ENCODE measurements at places on chromosomes 7 and 10.

DNA sequence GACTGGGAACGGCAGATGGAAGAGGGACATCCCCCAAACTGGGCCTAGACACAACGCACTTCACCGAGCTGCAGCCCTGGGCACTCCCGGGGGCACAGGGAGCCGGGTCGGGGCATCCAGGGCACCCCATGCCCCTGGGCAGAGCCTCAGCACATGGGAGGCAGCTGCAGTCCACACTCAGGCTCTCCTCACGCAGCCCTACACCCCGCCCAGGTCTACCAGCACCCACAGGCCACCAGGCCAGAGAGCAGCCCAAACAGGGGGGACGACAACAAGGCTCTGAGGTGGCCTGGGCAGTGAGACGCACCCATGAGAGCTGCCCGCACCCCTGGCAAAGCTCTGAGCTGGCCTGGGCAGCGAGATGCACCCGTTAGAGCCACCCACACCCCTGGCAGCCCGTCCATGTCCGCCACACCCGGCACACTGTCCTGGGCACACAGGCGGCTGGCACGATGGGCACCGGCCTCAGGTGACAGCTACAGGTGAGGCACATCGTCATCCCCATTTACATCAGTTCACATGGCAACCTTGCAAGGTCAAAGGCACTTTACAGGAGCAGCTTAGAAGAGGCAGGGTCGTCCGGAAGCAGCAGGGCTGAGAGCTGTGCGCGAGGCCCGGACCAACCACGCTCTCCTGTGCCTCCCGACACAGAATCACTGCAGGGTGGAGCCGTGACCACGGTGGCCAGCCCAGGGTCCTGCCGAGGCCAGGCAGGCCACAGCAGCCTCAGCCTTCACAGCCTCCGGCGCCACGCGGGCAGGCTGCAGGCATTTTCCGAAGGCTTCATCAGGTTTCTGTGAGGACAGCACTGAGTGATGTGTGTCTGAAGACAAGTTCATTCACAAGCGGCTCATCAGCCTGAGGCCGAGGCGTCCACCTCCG lies 228.6 kb downstream of the MAD1L1 start:
- DNase-seq, result no peak

- no peak for DNase-seq
These were observed 12.3 kb downstream of the DDIT4 start for GRCh38 chr10:72285972-72286521.

- DNase-seq, result no peak
These were observed 451.0 kb upstream of the GALNT17 start for GRCh38 chr7:70680743-70681468.

- no peak for DNase-seq
These were observed 154.4 kb upstream of the C7orf33 start for GRCh38 chr7:148436135-148436534.

DNA sequence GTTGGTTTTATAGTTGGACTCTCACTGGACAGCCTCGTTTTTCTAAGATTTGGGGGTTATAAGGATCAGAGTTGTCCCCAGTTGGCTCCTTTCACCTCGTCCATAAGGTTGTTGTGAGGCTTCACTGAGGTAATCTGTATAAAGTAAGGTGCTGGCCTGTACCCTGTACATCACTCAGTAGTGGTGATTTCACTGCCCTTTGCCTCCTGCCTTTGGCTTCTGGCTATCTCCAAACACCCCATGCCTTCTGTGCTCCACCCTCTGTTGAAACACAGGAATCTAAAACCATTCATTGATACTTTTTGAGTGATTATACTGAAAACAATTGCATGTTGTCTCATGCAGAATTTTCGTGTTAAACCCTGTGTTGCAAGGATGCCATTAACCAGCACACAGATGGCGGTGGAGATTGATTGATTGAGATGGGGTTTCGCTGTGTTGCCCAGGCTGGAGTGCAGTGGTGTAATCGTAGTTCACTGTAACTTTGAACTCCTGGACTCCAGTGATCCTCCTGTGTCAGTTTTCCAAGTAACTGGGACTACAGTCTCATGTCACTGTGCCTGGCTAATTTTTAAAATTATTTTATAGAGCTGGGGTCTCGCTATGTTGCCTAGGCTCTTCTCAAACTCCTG lies 55.0 kb downstream of the KAT6B start:
- no peak for DNase-seq

DNA sequence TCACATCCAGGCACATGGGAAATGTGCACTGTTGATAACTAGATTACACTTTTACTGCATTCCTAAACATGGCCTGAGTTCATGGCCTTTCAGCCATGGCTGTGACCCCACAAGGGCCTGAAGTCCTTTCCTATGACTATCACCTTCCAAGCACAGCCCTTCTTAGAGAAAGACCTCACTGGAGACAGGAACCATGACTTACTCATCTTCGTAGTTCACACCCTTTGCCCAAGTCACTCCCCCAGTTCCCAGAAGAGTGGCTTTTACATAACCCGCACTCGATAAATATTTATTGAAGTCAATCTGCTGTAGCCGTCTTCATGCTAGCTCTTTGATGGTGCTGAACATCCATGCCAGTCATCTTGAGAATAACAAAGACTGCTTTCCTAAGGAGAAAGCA lies 632.5 kb upstream of the NRP1 start:
- DNase-seq, result no peak

DNA sequence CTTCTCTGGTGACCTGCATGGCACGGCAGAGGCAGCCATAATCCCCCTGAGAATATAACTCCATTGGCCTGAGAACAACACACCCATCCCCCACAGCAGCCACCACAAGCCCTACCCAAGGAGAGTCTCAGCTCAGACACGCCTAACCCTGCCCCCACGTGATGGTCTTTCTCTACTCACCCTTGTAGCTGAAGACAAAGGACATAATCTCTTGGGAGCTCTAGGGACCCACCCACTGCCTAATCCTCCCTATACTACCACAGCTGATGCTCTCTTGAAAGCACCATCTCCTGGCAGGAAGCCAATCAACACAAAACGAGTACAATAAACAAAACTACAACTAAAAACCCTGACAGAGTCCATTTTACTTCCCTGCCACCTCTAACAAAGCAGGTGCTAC lies 30.7 kb upstream of the HPSE2 start:
- no peak for DNase-seq

DNA sequence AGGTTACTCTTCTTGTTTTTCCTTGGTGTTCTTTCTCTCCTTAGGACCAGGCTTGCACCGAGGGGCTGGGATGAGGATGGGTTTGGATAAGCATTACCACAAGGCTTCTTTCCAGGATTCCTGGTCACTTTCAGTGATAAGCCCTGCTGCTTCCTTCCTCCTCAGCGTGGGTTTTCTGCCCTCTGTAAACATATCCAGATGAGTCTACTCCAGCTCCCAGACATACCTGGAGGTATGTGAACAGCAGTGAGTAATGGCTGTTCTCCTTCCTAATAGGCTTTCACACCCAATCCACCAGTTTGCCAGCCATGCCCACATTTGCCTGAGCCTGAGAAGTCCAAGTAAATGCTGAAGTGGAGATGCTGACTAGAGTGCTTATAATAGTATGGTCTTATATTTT lies 229.8 kb upstream of the YAE1 start:
- DNase-seq, result peak; percentile 96

DNA sequence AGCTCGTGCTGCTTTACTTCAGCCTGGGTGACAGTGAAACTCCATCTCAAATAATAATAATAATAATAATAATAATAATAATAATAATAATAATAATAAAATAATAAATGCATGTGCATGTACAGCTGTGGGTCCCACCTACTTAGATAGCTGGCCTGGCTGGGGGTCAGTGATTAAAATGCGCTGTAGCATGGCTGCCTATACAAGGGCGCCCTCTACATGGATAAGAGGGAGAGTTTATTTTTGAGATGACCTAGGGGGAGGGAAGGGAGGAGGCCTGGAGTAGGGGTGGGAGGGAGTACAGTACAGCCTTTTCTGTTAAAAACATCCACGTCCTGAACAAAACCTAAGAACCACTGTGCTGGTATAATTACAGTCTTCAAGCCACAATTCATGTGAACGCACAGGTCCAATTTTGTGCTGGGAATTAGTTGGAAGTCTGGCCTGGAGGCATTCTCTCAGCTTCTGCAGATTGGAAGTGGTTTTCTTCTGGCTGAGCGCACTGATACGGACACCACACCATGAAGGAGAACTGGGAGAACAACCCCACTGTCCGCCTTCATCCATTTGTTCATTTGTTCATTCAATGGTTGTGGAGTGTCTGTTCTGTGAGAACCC lies 146.5 kb downstream of the TMEM178B start:
- no peak for DNase-seq

GRCh38 chr10:5492929-5493576 lies 6.3 kb downstream of the CALML5 start:
- DNase-seq, result no peak

- DNase-seq, result peak; percentile 42
These were observed 74.9 kb downstream of the CTBP2 start for GRCh38 chr10:125085258-125086054.

- no peak for DNase-seq
These were observed 104.5 kb downstream of the PIP4K2A start for GRCh38 chr10:22609719-22610465.

DNA sequence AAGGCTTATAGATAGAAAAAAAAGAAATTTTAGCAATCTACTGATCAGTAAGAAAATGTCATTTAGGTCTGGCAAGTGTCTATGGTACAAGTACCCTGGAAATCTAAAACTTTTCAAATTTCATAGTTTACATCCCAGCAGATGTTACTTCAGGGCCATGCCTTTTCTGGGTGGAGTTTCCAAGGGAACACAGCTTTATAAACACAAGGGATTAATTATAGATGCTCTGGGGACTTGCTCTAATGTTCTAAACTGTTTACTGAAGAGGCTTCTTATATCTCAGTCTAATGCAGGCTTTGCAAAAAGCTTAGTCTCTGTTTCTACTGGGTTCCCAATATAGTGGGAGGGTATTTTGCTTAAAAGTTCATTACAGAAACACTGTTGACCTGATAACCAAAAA lies 3.1 kb downstream of the CD36 start:
- DNase-seq, result no peak

DNA sequence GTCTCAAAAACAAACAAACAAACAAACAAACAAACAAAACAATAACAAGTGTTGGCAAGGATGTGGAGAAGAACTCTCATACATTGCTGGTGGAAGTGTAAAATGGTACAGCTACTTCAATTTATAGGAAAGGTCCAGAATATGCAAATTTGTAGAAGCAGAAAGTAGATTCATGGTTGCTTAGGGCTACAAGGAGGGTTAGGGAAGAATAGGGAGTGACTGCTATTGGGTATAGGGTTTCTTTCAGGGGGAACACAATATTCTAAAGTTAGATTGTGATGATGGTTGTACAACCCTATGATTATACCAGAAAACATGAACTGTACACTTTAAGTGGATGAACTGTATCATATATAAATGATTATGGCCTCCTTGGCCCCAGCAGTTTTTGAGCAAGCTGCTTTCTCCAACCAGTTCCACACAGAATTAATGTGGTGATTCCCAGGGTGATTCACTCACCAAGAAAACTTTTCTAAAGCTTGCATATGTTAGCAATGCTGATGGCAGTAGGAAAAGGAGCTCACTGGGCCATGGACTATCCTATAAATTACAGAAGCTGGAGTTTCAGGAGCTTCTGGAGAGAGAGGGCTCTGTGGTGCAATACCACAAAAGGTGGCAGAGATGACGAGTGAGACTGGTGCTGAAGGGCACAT lies 52.8 kb upstream of the KCNIP2 start:
- DNase-seq, result no peak

DNA sequence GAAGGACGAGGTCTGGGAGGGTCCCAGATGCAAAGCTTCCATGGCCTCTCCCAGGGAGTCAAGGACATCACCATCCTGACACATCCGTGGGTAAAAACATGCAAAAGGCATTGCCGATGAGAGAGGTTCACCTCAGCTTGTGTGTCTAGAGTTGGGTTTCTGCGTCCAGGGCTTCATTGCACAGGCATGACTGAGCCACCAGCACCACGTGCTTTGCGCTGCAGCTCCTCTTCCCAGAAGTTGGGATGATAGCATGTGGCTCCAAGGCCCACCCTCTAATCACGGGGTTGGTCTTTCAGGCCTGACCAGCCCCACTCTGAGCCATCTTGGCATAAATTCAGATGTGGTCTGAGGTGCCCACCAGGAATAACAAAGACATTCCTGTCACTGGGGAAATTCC lies 7.1 kb upstream of the RASGEF1A start:
- DNase-seq, result no peak

GRCh38 chr10:45647118-45647517 lies 25.5 kb downstream of the ZFAND4 start:
- no peak for DNase-seq

GRCh38 chr10:107914450-107915214 lies 750.1 kb upstream of the SORCS1 start:
- peak; percentile 2 for DNase-seq

DNA sequence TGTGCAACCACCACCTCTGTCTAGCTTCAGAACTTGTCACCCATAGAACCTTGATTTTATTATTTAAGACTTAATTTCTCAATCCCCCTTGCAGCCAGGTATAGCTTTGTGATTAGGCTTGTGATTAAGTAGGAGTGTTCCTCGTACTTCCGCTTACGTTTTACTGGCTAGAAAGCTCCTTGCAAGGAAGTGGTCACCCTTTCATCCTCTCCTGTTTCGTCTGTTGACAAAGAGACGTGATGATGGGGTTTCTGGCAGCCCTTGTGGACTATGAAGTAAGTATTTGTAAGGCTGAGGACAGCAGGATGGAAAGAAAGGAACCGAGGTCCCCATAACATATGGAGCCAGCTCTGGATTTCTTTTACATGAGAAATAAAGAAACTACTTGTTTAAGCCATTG lies 86.5 kb upstream of the KDM7A start:
- no peak for DNase-seq

DNA sequence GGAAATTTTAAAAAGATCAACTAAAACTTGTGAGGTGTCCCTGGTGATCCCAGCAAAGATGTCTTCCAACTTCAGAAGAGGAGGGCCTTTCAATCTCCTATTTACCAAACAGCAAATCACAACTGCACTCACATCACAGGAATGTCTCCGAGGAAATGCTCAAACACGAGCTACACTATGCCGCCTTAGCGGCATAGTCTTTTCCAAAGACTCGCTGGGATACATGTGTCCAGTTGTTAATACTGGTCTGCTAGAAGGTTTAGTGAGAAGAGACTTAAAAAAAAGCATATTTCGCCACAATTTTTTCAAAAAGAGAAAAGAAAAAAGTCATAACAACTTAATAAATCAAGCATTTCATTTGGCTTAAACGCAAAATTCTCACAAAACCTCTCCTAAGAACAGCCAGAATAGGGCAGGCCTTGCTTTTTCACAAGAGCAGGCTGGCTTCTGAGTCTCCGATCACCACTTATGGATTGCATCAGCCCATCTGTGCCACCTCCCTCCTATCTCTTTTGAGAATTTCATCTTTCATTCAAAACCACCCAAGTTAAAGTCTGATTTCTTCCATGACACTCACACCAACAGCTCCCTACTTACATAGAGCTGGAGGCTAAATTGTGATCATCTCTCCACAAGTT lies 66.1 kb downstream of the GNA12 start:
- no peak for DNase-seq

GRCh38 chr10:31031205-31031557 lies 484 bp downstream of the ZNF438 start:
- no peak for DNase-seq

DNA sequence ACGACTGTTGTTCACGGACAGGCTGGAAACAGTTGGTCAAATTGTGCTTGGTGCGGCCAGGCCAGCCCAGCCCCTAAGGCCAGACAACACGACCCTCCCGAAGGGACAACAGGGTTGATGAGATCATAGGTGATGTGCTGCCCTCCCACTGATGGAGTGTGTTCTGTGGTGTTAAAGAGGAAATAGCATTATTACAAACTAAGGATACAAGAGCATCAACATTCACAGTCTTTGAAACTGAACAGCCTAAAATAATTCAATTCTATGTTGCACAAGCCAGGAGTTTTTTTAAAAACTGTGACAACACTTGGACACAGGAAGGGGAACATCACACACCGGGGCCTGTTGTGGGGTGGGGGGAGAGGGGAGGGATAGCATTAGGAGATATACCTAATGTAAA lies 87.6 kb downstream of the FAM53B start:
- DNase-seq, result no peak

All from fibroblast of skin of back (primary cell).